Stimulated activated CD4-positive, alpha-beta T cell treated with anti-CD3 and anti-CD28 coated beads, Interleukin-1b, Interleukin-23, amount 100 ng/mL, for 1 hour (primary cell): ENCODE measurements at places on chromosomes 6 and 20.

DNA sequence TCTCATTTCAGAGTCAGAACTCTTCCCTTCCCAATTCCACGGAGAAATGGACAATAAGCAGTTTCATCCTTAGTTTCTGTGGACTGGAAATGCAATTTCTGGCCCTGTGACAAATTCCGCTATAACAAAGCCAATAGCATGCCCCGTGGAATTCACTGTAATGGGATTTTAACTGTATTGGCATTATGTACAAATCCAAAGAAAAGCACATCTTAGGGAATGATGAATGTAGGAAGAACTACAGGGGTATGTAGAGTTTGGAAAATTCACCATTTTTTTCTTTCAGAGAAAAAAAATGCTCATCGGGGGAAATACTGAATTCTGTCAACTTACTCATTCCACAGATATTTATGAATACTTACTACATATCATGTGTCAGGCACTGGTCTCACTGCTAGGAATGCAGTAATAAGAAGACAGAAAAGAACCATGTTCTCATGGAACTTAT is 43.5 kb downstream of the KIF6 start:
- DNase-seq, result no peak

DNA sequence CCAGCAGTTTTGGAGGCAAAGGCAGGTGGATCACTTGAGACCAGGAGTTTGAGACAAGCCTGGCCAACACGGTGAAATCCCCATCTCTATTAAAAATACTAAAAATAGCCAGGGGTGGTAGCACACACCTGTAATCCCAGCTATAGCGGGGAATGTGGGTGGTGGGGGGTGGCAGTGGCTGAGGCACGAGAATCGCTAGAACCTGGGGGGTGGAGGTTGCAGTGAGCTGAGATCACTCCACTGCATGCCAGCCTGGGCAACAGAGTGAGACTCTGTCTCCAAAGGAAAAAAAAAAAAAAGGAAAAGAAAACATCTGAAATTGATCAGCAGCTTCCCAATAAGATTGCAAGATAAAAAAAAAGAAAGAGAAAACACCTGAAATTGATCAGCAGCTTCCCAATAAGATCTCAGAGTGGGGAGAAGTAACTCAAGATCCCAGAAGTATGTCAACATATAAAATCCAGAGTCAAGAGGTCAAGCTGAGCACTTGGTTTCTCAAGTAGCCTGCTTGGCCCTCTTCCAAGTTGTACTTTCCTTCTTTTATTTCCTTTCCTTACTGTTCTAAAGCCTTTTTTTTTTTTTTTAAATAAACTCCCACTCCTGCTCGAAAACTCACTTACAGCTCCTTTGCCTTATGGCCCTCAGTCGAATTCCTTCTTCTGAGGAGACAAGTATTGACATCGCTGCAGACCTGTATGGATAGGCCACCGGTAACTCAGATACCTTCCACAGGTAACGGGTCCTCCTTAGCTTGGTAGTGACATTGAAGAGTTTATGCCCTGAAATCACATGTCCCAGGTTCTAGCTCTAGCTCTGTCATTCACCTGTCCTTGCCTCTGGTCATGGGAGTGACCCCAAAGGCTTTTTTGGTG is 368.5 kb upstream of the SYNCRIP start:
- no peak for DNase-seq

GRCh38 chr6:43714311-43715055 is 26.9 kb upstream of the MRPS18A start:
- DNase-seq, result no peak

DNA sequence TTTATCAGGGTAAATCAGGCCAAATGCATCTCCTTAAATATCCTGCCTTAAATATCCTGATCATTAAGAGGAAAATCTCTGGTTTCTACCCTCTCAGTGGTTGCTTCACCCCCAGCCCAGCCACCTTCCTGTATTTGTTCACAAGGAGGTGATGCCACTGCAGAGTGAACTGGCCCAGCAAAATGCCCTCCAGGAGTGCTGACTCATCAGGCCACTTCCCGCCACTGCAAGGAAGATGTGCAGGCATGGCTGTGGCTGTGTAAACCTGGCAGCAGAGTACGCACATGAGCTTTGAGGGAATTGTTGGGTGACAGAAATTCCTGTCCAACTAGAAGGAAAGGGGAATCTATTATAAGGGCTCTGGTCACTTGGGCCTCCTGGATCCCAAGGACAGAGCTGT is 13.8 kb downstream of the NQO2 start:
- DNase-seq, result no peak

DNA sequence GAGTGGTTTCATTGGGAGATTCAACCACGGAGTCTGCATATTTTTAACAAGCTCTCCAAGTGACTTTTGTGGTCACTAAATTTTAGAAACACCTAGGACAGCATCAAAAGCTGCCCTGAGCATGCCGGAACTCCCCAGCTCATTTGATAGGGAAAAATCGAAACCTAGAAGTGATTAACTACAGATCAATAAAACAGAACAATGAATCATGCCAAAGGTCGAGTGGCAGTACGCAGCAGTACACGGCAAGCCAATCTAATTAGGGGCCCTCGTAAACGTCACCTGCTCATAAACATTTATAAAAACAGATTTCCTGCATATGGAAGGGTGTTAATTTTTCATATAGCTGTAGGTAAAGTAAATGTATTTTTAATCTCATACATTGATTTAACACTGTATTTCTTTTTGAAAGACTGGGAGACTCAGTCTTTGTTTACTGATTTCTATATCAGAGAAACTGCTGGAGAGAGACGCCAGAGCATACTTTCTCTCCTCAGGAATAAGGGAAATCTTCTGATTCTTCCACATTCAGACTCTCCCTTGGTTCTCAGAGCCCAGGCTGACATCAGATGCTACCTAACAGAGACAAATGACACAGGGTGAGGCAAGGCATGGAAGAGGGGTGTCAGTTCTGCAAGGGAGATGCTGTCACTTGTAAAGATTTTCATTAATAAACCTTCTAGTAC is 232.5 kb downstream of the PTPRT start:
- no peak for DNase-seq

- DNase-seq, result no peak
Measured at GRCh38 chr6:88246654-88247053, 80.5 kb upstream of the CNR1 start.
